Cerebellar nuclear complex (tissue), 1 donor: ENCODE measurements at places on chromosomes 5 and 9.

DNA sequence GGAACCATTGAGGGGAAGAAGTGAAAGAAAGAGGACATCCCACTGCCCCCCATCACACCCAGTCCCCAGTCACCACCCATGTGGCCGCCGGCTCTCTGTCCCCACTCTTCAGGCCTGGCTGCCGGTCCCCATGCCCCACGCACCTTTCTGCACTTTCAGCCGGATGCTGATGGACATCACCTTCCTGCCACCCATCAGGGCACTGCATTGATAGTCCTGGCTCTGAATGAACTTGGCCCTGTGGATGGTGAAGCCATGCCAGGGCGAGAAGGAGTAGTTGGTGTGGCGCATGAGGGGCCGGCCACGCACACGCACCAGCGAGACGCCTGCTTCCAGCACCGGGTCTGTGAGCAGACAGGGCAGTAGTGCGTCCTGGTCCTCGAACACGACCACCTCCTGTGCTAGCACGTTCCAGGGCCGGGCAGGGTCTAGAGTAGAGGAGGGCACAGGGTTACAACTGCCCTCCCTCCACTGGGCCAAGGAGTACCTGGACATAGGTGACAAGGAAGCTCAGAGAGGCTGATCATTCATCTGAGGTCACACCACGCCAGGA, 6.4 kb downstream of the CSF1R start:
- no peak for DNase-seq

DNA sequence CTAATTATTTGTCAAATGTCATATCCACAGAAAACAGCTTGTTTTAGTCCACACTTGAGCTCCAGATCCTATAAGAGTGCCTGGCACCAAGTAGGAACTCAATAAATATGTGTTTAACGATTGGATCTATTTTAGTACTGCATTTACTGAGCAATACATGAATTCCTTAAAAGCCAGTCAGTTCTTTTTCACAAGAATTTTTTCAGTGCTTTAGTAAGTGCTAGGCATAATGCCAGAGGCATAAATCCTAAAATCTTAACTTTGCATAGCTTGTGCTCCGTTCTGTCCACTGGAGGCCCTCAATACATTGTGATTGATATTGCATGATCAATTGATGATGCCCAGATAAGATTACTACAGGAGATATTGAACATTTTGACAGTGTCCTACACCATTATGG, 67.3 kb upstream of the PCSK5 start:
- DNase-seq, result no peak

DNA sequence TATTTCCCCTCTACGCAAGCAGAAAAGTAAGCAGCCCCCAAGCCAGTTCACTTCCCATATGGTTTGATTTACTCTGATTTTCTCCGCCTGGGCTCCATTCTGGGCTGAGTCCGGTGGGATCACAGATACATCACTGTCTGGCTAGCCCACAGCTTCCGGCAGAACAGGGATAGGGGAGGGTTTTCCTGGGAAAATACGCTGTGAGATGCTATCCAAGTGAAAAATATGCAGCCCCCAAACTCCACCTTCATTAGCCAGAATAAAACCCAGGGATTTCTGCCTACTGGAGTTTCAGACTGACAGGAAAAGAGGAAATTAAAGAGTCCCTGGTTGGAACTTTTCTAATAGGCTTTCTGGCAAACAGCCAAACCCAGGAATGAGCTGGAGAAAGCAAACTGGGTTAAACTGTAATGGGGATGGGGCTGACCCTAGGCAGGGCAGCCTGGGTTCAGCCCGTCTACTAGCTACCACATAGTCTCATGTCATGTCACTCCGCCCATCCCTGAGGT, 16.9 kb upstream of the NIPAL4 start:
- no peak for DNase-seq

DNA sequence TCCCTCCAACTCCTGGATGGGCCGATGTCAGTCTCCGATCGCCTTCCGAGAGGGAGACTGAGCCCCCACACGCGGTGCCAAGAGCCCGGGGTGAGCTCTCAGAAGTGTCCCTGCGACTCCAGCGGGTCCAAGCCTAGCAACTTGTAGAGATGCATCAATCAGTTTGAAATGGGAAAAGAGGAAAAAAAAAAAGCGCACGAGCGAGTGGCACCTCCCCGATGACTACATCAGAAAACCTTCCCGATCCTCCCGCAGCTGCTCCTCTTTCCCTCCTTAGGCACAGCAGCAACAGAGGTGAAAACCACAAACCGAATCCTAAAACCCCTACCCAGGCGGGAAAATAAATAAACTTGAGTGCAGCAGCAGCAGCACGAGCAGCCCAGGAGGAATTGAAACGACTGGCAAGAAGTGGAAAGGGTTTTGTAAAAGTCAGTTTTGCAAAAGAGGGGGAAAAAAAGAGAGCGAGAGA, 1.0 kb upstream of the EFNA5 start:
- DNase-seq, result no peak

- no peak for DNase-seq
These were observed 10.1 kb downstream of the ABCA2 start for GRCh38 chr9:137017791-137018497.

DNA sequence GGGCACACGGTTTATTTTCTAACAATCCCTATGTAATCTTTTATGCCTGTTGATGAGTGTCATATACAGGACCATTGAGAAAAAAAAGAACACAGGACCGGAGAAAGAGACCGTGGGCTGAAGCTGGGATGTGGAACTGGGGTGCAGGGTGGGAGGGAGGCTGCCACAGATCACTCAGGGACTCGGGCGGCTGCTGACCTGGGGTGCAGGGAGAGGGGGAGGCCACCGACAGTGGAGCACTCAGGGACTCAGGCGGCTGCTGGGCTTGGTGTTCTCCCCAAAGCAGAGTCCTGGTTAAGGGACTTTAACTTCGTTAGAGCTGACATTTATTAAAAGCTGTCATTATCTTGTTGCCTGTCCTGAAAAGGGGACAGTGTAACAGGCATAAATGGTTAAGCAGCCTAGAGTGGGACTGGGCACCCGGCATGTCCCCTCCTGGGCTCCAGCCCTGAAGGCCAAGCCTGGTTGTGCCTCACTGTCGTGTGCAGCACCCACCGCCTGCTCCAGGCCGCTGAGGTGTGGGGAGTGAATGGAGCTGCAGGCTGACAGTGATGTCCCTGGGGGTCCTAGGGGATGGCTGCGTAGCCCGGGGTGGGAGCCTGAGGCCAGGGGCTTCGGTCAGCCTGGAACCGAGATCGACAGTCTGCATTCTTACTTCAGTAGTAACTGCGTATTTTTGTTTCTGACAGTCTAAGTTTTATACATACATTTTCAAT, 14.0 kb downstream of the NDUFS6 start:
- DNase-seq, result no peak

GRCh38 chr5:163565931-163566608, 60.7 kb downstream of the MAT2B start:
- DNase-seq, result no peak

DNA sequence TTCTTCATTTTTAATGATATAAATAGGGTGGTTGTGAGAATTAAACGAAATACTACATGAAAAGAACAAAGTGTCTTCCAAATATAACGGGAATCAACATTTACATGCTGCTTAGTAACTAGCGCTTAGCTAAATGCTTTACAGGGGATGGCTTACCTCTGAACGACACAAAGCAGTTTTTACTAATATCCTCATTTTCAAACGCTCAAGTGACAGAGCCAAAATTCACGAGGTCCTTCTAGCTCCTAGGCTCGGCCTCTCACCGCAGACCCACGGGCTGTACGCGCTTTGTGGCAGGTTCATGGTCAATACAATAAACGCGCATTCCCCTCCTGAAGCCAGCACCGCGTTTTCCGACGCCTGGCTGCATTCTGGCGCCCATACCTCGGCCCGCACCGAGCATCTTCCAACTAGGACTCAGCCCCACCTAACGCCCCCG, 442 bp downstream of the ZNF510 start:
- DNase-seq, result peak; percentile 59

- no peak for DNase-seq
These were observed 666.9 kb upstream of the KLF4 start for GRCh38 chr9:108156270-108156998.

- no peak for DNase-seq
These were observed 26.2 kb upstream of the LAMC3 start for GRCh38 chr9:130982636-130983358.

GRCh38 chr5:35919191-35919590, 19.2 kb downstream of the CAPSL start:
- no peak for DNase-seq

DNA sequence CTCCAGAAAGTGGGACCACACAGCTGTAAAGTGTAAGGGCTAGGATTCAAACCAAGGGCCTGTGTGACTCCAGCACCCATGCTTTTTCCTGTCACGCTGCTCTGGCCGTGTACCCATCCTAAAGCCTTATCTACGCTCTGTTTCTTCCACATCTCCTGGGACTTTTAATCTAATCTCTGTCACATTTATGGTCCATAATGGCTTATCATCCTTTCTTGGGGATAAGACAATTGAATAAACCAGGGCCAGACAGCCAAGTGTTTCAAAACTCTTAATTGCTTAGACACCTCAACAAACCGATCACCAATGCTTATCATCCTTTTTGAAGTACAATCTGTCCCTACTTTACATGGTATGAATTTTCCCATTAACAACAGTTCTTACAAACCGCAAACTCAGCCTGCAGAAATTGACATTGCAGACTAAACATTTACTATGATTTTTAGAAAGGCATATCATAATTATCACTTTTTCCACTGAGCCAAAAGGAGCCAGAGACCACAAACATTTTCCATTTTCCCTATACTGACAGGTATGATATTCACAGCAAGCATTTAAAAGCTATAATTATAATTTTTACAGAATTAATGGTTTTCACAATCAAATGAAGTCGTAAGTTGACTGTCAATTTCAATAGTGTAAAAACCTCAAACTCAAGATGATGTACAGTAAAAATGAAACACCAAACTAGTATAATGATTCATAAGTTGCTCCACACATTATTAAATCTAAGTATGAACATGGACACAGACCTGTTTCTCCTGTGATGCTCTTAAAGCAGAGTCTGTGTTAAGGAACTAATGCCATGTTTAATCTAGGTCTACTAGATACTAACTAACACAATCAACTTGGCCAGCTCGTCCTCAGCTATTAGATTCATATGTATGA, 99.5 kb downstream of the FBXW11 start:
- DNase-seq, result no peak

DNA sequence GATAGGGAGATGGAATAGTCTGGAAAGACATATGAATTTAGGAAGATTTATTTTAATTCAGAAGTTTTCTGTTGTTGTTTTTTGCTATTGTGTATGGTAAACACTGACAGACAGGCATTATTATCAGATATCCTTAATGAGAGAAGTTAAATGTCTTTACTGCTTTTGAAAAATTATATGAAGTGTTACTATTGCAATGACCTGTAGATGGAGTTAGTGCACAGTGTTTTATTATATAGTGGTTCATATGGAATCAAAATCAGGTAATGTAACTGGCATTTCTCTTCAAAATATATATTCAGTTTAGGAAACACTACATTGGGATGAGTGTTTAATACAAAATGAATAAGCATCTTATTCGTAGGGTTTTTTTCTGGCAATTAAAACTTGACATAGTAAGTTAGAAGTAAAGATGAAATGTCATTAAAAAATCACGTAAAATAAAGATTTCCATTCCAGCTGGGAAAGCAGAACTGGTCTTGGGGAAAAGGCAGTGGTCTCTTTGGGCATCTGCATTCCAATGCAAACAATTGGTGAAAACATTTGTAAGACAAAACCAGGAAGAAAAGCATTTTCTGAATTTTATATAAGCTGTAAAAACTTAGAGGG, 3.9 kb downstream of the GABRA1 start:
- DNase-seq, result peak; percentile 41

- DNase-seq, result no peak
These were observed 943 bp downstream of the STING1 start for GRCh38 chr5:139481580-139482049.

GRCh38 chr5:172664681-172665541, 23.8 kb downstream of the NEURL1B start:
- DNase-seq, result no peak

DNA sequence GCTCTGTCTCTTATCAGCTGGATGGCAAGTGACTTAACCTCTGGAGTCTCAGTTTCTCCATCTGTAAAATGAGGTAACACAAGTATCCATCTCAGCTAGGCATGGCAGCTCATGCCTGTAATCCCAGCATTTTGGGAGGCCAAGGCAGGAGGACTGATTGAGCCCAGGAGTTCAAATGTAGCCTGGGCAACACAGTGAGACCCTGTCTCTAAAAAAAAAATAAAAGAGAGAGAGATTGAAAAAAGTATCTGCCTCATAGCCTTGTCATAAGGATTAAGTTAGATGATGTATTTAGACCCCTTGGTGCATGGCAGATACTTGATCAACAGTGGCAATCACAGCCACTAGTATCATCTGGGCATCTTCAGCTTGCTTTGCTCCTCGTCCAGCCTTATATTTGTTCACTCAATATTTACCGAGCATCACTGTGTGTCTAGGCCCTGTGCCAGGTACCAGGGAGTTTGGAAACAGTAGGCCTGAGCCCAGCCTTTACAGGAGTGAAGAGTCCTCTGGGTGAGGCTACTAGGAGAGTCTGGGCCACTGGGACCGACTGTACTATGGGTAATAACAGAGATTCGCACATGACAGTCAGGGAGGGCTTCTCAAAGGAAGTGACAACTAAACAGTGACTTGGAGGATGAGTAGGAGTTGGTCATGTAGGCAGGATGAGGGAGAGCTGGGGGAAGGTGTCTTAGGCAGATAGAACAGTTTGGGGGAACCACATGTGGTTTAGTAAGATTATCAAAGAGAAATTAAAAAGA, 34.2 kb downstream of the CORO2A start:
- DNase-seq, result no peak

DNA sequence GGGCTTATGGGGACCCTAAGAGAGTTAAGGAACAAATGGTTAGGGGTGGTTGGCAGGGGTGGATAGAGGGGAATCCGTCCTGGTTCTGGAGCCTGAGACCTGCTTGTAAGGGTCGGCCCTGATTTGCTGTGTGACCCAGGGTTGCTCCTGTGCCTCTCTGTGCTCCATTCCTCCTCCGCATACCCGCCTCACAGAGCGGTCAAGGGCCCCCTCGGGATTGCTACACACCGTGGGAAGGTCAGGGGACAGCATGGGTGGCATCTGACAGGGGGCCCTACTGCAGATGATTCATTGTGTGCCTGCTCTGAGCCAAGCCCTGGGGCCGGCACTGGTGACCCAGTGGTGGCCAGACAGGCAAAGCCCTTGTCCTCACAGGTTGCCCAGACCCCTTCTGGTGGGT, 162.3 kb downstream of the GAPVD1 start:
- no peak for DNase-seq

DNA sequence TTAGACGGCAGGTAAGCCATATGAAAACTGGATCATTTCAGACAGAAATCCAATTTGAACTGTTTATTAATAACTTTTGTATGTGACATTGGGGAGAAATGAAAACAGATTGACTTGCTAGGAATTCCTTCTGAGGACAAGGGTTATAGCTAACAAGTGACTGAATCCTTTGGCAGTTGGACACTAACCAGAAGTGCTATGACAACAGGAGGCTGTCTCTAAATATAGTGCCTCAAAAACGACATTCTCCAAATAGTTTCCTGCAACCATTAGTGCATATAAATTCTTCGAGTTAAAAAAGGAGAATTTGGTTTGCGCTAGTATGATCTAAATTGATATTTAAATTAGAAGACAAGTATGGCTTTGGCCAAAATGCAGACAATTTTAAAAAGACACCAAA, 338.6 kb downstream of the PTPRD start:
- no peak for DNase-seq
